ENCODE measurements at places on chromosomes 12 and 14. TPM values are rescaled to one million over a fixed set of nuclear protein-coding genes. Genes with fewer than 3 reads are reported as not detected.

DNA sequence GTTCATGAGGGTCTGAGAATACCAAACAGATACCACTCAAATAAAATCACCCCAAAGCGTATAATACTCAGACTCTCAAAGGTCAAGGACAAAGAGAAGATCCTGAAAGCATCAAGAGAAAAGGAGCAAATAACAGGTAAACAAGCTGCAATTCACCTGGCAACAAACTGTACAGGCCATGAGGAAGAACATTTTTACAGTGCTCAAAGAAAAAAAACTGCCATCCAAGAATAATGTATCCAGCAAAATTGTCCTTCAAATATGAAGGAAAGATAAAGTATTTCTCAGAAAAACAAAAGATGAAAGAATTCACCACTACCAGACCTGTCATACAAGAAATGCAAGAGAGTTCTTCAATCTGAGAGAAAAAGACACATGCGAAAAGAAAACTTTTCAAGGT, 206.4 kb downstream of the PTPRO start:
- no peak overlapping the region for H3K27ac ChIP-seq
- no peaks in the 10 kb centered on the region for H3K36me3 ChIP-seq
- DNase-seq: no peak
- H3K4me1 ChIP-seq: peaks cover 3% of the 10 kb centered on the region

- DNase-seq: no peak
- no peaks in the 10 kb centered on the region for H3K27me3 ChIP-seq
- no peak overlapping the region for H3K4me3 ChIP-seq
- H3K27ac ChIP-seq: no peak overlapping the region
These were observed 239.1 kb upstream of the ARID2 start for GRCh38 chr12:45490232-45490881.

GRCh38 chr12:94987801-94988200, 15.7 kb downstream of the NDUFA12 start:
- peaks cover 47% of the 10 kb centered on the region for H3K36me3 ChIP-seq
- H3K27me3 ChIP-seq: no peaks in the 10 kb centered on the region
- H3K4me1 ChIP-seq: peaks cover 55% of the 10 kb centered on the region
- peak overlapping the region; percentile 84 for H3K27ac ChIP-seq
- peak overlapping the region; percentile 28 for H3K4me3 ChIP-seq

- H3K27ac ChIP-seq: no peak overlapping the region
- peaks cover 4% of the 10 kb centered on the region for H3K36me3 ChIP-seq
- no peak overlapping the region for H3K4me3 ChIP-seq
- no peaks in the 10 kb centered on the region for H3K4me1 ChIP-seq
- DNase-seq: no peak
These were observed 143.1 kb upstream of the NUDT4 start for GRCh38 chr12:93234641-93235040.

DNA sequence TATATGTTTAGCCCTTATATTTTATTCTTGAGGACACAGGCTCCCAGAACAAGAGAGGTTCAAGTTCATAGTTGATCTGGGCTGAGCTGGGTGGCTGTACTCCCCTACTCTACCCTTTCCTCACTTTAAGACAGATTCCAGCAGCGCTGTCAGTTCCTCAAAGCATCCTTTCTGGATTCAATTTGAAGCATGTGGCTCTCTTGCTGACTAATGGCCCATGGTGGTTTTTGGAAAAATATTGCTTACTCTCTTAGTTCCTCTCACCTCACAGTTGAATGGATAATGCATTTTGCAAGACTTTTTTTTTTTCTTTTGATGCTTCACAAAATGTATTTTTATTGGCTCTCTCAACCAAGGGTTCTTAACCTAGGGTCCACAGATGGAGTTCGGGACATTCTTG, 4.1 kb downstream of the PELI2 start:
- no peak for DNase-seq
- H3K27ac ChIP-seq: no peak overlapping the region
- no peak overlapping the region for H3K4me3 ChIP-seq
- H3K27me3 ChIP-seq: peaks cover 29% of the 10 kb centered on the region
- H3K4me1 ChIP-seq: peaks cover 29% of the 10 kb centered on the region
- H3K36me3 ChIP-seq: no peaks in the 10 kb centered on the region

GRCh38 chr14:100836941-100837804, 11.3 kb downstream of the MEG3 start:
- H3K27ac ChIP-seq: no peak overlapping the region
- H3K27me3 ChIP-seq: no peaks in the 10 kb centered on the region
- DNase-seq: no peak
- no peaks in the 10 kb centered on the region for H3K36me3 ChIP-seq

DNA sequence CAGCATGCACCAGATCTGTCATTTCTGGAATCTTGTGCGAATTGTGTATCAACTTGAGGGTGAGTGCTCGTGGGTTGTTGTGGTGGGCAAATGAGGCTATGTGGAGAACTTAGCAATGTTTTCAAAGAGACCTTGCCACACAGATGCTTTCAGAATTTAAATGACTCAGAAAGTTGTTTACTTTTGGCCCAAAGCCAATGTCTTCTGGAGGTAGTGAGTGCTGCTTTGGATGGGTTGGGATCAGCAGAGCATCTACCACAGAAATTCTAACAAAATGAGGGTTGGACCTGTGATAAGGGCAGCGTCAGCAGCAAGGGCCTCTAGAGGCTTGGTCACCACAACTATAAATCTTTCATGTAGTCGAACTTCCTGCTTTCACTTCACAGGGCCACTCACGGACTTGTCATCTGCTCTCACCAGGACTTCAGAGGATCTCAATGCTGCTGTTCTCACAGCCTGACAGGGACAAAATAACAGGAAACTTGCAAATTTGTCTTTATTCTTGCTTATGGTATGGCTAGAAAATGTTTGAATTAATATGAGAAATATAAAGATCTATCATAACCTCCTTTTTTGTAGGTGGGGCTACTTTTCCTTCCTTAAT, 111.4 kb downstream of the DACT1 start:
- peaks cover 7% of the 10 kb centered on the region for H3K27me3 ChIP-seq
- H3K36me3 ChIP-seq: no peaks in the 10 kb centered on the region
- no peak overlapping the region for H3K27ac ChIP-seq
- DNase-seq: peak; percentile 24
- no peak overlapping the region for H3K4me3 ChIP-seq
- H3K4me1 ChIP-seq: peaks cover 11% of the 10 kb centered on the region

- H3K4me1 ChIP-seq: no peaks in the 10 kb centered on the region
- no peak overlapping the region for H3K27ac ChIP-seq
- no peaks in the 10 kb centered on the region for H3K36me3 ChIP-seq
- DNase-seq: no peak
- H3K27me3 ChIP-seq: no peaks in the 10 kb centered on the region
- no peak overlapping the region for H3K4me3 ChIP-seq
These were observed 380.0 kb downstream of the KCNH5 start for GRCh38 chr14:62665286-62665685.

DNA sequence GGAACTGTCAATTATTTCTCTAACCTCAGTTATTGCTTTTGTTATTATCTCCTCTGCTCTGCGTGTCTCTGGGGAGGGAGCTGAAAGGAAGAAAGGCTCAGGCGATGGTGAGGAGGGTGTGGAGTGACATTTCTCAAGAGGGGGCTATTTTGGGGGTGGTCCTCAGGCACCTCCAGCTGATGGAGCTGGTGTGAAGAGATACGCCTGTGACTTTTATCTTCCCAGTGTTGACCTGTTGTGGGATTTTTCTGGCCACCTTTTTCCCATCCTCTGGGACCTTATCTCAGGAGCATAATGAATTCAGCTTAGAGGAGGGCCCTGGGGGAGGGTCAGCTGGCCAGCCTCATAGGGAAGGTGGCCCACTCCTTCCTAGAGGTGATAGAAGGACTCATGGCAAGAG, 26.4 kb downstream of the KCNA5 start:
- no peaks in the 10 kb centered on the region for H3K4me1 ChIP-seq
- no peak overlapping the region for H3K4me3 ChIP-seq
- H3K36me3 ChIP-seq: no peaks in the 10 kb centered on the region
- no peak for DNase-seq
- peaks cover 8% of the 10 kb centered on the region for H3K27me3 ChIP-seq
- H3K27ac ChIP-seq: no peak overlapping the region

DNA sequence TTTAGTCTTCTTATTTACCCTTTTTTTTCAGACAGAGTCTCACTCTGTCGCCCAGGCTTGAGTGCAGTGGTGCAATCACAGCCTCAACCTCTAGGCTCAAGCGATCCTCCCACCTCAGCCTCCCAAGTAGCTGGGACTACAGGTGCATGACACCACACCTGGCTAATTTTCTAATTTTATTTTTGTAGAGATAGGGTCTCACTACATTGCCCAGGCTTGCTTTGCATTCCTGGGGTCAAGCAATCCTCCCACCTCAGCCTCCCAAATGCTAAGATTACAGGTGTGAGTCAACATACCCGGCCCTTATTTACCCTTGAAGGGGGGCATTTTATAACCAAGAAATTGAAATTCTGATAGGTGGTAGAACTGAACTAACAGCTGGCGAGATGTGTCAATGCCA, 21.0 kb downstream of the HECTD4 start:
- H3K27me3 ChIP-seq: no peaks in the 10 kb centered on the region
- H3K4me1 ChIP-seq: peaks cover 2% of the 10 kb centered on the region
- H3K4me3 ChIP-seq: no peak overlapping the region
- H3K36me3 ChIP-seq: no peaks in the 10 kb centered on the region
- no peak overlapping the region for H3K27ac ChIP-seq

DNA sequence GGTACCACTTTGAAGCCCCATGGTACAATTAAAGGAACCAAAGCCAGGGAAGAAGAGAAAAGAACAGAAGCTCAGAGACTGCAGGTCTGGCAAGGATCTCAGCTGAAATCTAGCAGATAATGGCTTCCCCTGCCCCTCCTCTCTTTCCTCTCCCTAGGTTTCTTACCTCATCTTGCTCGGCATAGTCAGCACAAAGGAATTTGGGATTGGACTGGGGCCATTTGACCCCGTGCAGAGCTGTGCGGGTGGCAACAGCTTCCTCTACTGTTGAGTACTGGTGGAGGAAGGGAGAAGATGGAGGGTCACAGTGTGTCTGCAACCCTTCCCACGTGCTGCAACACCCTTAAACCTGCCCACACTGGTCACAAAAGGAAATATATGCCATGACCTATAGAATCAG, 4.7 kb upstream of the CDH24 start:
- no peak overlapping the region for H3K4me3 ChIP-seq
- H3K27me3 ChIP-seq: peaks cover under 1% of the 10 kb centered on the region
- peaks cover 12% of the 10 kb centered on the region for H3K4me1 ChIP-seq
- no peak for DNase-seq

GRCh38 chr12:87772401-87772800, 256.8 kb downstream of the C12orf50 start:
- no peaks in the 10 kb centered on the region for H3K36me3 ChIP-seq
- H3K27ac ChIP-seq: no peak overlapping the region
- H3K4me3 ChIP-seq: no peak overlapping the region
- H3K27me3 ChIP-seq: no peaks in the 10 kb centered on the region

- DNase-seq: no peak
- no peak overlapping the region for H3K4me3 ChIP-seq
- H3K36me3 ChIP-seq: peaks cover 53% of the 10 kb centered on the region
- no peaks in the 10 kb centered on the region for H3K27me3 ChIP-seq
- H3K27ac ChIP-seq: no peak overlapping the region
These were observed 9.4 kb downstream of the RNF41 start for GRCh38 chr12:56212361-56212760.

DNA sequence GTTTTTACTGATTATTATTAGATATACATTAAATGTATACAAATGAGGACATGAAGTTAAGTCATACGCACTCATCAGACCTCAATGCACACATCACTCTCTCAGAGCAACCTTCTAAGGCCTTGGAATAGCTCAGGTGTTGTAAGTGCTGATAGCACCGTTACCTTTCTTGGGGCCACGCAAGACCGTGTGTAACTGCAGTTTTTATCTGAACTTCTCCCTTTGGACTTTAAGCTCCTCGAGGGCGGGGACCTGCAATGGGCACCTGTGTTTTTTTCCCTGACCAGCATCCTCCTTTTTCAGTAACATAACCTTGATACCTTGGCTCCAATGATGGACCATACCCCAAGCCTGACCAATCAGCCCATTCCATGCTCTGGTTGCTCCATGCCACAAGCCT, 136.5 kb upstream of the TMCC3 start:
- no peak overlapping the region for H3K4me3 ChIP-seq
- H3K4me1 ChIP-seq: no peaks in the 10 kb centered on the region
- no peak for DNase-seq

- no peaks in the 10 kb centered on the region for H3K36me3 ChIP-seq
- H3K27me3 ChIP-seq: no peaks in the 10 kb centered on the region
- no peak for DNase-seq
- no peaks in the 10 kb centered on the region for H3K4me1 ChIP-seq
- H3K27ac ChIP-seq: no peak overlapping the region
These were observed 117.1 kb upstream of the SLC35F4 start for GRCh38 chr14:57982804-57983634.

DNA sequence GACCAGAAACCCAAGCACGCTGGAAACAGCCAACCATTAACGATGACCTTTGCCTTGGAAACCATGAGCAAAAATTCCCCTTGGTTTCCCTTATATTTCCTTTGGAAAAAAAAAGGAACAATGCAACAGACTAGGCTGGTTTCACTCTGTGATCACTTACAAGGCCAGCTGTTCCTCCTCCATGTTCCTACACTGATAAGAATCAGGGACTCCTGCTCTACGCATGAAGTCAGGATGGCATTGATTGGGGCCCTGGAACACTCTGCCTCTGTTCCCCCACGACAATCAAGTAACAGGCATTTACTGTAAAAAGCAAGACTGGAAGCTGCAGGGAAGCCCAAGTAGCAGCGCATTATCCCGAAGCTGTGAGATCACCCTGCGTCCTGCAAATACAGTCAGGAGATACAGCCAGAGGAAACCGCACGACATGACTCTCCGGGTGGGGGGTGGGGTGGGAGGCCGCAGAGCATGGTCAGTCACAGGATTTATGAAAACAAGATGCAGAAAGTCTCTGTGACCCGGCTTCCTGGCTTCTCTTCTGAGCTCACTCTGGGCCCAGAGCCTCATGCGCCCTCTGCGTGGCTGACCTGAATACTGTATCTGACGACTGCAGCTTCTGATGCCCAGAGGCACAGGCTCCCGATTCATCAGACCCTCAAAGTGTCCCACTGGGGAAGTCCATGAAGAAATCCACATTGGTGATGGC, 31.1 kb downstream of the SSH1 start:
- H3K4me3 ChIP-seq: no peak overlapping the region
- no peaks in the 10 kb centered on the region for H3K27me3 ChIP-seq
- H3K36me3 ChIP-seq: peaks cover 16% of the 10 kb centered on the region
- DNase-seq: no peak
- peaks cover 67% of the 10 kb centered on the region for H3K4me1 ChIP-seq
- no peak overlapping the region for H3K27ac ChIP-seq

GRCh38 chr14:79766511-79766910, 444.8 kb downstream of the DIO2 start:
- H3K36me3 ChIP-seq: no peaks in the 10 kb centered on the region
- no peak overlapping the region for H3K4me3 ChIP-seq
- no peak for DNase-seq
- no peak overlapping the region for H3K27ac ChIP-seq
- no peaks in the 10 kb centered on the region for H3K4me1 ChIP-seq
- H3K27me3 ChIP-seq: no peaks in the 10 kb centered on the region

- no peak overlapping the region for H3K27ac ChIP-seq
- no peak overlapping the region for H3K4me3 ChIP-seq
- no peaks in the 10 kb centered on the region for H3K36me3 ChIP-seq
- H3K27me3 ChIP-seq: peaks cover 31% of the 10 kb centered on the region
- DNase-seq: no peak
- H3K4me1 ChIP-seq: no peaks in the 10 kb centered on the region
These were observed 151.2 kb upstream of the RFLNA start for GRCh38 chr12:124143726-124144125.

TAS2R13 gene
- 1.0 TPM for total RNA-seq

KCNH5 gene
- total RNA-seq: not detected

OR4Q3 gene
- total RNA-seq: not detected

CCDC184 gene
- 0.17 TPM for total RNA-seq

KRT83 gene
- total RNA-seq: not detected

TTC9 gene
- total RNA-seq: 16.7 TPM

TRIM9 gene
- total RNA-seq: 0.44 TPM

MUCL1 gene
- total RNA-seq: not detected

ZNF219 gene
- 6.2 TPM for total RNA-seq

DDX55 gene
- total RNA-seq: 38.3 TPM

RTL1 gene
- not detected for total RNA-seq

Data from activated CD4-positive, alpha-beta T cell treated with anti-CD3 and anti-CD28 coated beads, Interleukin-2, amount 10 ng/mL, durations not matched to agents 7 days and 5 days (primary cell).